PC-9 (cell line): ENCODE measurements at places on chromosomes 4 and X. TPM values are rescaled to one million over a fixed set of nuclear protein-coding genes. Genes with fewer than 3 reads are reported as not detected.

Gene DCAF16
- total RNA-seq: 53.2 and 54.2 TPM in 2 replicates

Gene NPY1R
- 0.41 TPM in 1 of 2 replicates, not detected in the other for total RNA-seq

- no peak for DNase-seq
Observed at GRCh38 chr4:182808673-182809416, 108.3 kb downstream of the DCTD start.

DNA sequence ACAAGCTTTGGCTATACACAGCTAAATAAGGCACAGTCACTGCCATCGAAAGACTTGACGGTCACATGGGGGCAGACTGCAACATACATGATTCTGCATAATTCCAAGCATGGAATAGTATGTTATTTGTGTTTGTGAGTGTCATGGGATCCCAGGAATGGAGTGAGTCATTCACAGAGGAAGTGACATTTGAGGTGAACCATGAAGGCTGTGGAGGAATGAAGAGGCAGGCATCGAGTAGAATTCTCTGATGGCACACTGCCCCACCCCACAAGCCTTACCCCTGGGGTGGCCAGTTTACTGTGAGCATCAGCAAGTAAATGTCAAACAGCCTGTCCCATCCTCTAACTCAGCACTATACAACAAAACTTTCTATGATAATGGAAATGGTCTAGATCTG, 619.7 kb downstream of the MID1IP1 start:
- DNase-seq: no peak

DNA sequence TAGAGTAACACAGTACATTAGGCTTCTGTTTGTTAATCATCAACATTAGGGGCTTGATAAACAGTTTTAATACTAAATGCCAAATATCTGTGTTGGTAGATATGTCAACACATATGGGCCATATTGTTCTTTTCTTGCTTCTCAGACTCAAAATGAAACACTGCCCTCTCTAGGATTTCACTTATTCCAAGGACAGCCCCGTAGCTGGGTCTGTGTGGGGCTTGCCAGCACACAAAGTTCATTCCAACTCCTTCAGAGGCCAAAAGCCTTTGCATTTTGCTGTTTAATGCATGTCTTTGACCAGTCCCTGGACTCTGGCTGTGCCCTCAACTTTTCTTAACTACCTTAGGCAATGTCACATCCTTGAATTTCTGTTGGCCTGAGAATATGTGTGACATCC, 102.0 kb upstream of the ZNF827 start:
- DNase-seq: no peak

GRCh38 chr4:156473151-156473550, 498.4 kb downstream of the PDGFC start:
- no peak for DNase-seq

DNA sequence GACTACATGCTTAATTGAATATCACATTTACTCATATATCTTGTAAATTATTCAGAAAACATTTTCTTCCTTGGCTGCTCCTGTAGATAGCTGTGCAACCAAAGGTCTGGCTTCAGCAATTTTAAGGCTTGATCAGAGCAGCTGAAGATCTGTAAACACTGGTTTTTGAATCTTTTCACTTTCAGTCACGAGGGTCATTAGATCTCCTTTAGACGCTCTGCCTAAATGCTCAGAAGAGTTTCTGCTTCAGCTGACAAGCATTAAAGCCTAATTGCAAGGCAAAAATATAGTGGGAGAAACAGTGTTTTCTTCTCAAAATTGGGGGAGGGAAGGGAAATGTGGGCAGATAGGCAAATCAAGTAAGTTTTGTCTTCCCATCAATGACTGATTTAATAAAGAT, 25.7 kb downstream of the TRPC5 start:
- no peak for DNase-seq

- no peak for DNase-seq
Observed at GRCh38 chrX:23435575-23435974, 100.9 kb downstream of the PTCHD1 start.

- DNase-seq: no peak
Observed at GRCh38 chr4:126512979-126513378, 1119.8 kb upstream of the INTU start.

DNA sequence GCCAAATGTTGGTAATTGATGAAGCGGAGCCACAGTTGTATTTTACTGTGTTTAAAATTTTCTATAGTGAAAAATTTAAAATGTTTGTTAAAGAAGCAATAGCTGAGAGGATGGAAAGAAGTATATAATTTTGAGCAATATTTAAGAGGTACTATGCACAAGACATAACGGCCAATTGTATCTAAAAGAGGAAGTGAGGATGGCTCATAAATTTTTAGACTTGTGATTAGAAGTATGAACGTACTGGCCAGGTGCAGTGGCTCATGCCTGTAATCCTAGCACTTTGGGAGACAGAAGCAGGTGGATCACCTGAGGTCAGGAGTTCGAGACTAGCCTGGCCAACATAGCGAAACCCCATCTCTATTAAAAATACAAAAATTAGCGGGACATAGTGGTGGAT, 12.7 kb upstream of the HHIP start:
- no peak for DNase-seq

GRCh38 chrX:119398587-119398973, 556 bp upstream of the SLC25A43 start:
- DNase-seq: no peak
